ENCODE measurements at places on chromosomes 12 and 14.

DNA sequence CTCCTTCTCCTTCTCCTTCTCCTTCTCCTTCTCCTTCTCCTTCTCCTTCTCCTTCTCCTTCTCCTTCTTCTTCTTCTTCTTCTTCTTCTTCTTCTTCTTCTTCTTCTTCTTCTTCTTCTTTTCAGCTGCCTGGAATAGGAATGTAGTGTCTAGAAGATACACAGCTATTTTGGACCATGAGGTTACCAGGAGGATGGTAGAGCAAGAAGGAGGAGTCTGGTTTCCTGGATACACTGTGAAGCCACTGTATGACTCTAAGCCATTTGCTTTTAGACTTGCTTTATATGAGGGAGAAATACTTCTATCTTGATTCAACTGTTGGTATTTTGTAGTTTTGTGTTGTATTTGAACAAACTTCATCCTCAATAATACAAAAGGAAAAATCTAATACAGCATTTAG, 3.0 kb upstream of the MYBPC1 start:
- DNase-seq: no peak

DNA sequence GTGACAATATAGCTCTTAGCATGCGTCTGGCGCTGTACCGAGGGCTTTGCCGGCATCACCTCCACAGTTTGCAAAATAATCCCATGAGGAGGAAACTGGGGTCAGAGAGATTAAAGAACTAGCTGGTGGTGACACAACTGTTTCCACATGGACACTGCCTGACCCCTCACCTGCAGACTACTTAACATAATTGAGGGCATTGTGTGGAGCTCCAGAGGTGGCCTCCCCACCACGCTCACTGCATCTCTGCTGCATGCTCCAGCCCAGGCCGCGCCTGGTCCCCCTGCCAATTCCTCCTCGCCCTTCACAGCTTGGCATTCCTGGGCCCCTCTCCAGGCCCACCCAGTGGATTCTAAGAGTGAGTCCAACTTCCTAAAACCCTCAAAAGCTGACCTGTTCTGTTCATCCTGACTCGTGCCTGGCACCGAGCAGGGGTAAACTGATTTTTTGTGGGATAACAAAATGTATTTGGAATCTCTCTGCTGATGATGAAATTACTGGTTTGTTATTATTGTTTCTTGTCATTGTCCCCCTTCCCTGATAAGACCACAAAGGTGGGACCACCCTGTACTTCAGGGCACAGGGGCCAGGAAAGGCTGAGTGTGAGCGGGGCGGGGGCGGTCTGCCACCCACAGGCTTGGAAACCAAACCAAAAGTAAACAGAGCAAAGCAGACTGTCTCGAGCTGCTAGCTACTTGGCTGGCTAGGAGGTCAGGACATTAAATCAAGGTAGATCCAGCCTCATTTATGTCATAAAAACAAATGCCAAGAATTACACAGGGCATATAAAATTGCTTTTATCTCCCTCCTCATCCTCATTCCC, 40.6 kb downstream of the CHGA start:
- no peak for DNase-seq

GRCh38 chr12:122859303-122860039, 24.2 kb downstream of the HIP1R start:
- DNase-seq: no peak

DNA sequence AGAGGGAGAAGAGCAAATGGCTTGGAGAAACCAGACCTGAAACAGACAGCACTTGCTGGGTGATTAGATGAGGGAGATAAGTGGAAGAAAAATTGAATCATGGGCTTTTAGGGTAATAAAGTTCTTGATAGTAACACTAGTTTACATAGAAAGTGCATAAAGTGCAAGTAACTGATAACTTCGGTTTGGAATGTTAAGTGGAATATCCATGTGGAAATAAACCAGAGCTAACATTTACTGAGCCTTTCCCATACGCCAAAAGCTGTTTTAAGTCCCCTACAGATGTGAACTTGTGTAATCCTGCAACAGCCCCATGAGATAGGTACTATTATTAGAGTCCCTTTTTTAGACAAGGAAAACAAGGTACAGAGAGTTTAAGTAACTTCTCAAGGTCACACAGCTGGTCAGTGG, 77.1 kb upstream of the NUDT4 start:
- no peak for DNase-seq

- no peak for DNase-seq
Measured at GRCh38 chr12:93642751-93643150, 34.4 kb upstream of the CRADD start.

DNA sequence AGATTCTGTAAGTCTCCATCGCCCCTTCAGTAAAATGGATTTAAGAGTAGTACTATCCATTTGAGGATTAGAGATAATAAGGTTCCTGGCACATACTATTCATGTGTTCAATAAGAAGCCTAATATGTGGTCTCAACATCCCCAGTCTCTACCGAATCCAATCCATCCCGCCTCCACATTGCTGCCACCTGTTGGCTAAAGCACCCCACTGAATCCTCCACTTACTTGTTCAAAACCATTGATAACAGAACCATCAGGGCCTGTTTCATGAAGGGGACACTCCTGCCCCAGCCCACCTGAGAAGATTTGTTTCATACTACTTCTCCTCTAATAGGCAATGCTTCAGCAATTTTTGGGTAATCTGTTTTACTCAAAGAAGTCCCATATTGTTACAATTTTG, 147.5 kb downstream of the SLC2A13 start:
- no peak for DNase-seq

DNA sequence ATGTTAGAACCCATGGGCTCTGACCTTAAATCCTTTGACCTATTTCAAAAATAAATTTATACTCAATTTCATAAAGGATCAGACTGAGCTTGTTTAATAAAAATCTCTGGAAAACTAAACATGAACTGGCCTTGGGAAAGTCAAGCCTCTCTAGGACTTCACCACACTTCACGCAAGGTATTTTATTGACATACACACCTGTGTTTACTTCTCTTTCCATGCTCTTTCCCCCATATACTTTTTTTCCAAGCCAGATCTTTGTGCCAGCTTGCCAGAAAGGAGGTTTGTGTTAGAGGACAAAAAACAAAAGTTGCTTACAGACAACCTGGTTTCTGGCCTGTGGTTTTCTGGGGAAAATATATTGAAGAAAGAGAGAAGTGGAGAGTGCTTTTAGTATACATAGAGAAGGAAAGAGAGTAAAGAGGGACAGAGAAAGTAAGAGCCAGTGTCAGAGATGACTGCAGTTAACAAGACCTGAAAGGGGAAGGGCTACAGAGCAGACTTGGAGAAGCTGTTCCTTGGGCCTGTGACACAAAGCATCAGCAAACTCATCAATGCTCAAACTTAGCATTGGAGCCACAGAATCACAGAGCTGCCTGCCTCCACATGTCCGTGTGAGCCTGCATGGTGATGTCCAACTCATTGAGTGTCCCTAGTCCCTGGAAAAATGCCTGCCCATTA, 77.3 kb upstream of the TMTC2 start:
- no peak for DNase-seq

DNA sequence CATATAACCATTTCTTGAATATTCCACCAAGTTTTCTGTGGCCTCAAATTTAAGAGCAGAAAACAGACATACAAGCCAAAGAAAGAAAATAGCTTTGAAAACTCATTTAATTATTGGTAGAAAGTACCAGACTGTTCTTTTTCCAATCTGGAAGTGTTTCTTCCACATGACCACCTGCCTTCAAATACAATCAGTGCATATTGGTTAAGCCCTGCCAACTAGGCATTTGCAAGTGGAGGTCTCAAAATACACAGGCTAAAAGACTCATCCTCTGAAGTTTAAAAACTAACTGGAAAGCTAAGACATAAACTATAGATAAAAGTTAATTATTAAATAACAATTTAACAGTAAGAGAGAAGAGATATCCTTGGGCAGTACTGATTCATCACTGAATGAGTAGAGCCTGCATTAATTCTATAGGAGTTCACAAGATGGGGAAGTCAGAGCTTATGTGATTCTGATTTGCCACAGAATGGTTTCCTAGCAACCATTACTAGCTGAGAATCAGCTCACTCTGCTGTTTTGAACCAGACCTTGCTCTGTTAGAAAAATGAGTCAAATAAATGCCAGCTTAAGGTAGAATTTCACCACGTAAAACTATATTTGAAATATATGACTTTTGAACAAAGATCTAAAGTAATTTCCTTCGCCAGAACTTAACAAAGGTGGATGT, 433.8 kb downstream of the FUT8 start:
- DNase-seq: no peak

- no peak for DNase-seq
Measured at GRCh38 chr12:27583981-27584380, 60.0 kb downstream of the PPFIBP1 start.

- no peak for DNase-seq
Measured at GRCh38 chr14:37056473-37056872, 115.9 kb downstream of the SLC25A21 start.

DNA sequence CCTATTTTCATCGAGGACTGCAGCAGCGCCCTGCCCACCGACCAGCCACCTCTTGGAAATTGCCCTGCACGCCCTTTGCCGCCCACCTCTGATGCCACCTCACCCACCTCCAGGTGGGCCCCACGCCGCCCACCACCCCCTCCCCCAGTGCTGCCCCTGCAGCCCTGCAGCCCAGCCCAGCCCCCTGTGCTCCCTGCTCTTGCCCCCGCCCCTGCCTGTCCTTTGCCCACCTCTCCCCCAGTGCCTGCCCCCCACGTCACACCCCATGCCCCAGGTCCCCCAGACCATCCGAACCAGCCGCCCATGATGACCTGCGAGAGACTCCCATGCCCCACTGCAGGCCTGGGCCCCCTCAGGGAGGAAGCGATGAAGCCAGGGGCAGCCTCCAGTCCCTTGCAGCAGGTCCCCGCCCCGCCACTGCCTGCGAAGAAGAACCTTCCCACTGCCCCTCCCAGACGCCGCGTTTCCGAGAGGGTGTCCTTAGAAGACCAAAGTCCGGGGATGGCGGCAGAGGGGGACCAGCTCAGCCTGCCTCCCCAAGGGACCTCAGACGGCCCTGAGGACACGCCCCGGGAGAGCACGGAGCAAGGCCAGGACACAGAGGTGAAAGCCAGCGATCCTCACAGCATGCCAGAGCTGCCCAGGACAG, 96.5 kb downstream of the LGMN start:
- DNase-seq: no peak

DNA sequence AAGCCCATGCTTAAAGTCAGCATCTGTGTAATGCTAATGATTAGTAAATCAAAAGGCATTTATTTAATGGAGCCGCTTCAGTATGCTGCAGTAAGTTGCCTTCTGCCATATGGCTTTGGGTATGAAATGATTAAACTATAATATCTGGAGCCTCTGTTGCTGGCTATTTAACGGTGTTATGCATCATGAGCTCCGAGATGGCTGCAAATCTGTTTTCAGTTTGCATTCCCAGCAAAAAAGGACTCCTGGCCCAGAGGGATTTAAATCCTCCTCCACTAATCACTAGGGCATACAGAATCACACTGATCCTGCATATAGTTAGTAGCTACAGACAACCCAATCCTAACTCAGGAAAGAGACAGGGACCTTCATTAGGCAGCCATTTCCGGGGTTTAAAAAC, 171.5 kb upstream of the EEA1 start:
- DNase-seq: no peak

GRCh38 chr12:96436366-96437170, 36.3 kb upstream of the CDK17 start:
- DNase-seq: no peak

Data from foreskin melanocyte (primary cell).